Activated T-cell treated with anti-CD3 and anti-CD28 coated beads, Interleukin-2, amount 50 U/mL, for 48 hours (primary cell): ENCODE measurements at places on chromosomes 7 and 10.

DNA sequence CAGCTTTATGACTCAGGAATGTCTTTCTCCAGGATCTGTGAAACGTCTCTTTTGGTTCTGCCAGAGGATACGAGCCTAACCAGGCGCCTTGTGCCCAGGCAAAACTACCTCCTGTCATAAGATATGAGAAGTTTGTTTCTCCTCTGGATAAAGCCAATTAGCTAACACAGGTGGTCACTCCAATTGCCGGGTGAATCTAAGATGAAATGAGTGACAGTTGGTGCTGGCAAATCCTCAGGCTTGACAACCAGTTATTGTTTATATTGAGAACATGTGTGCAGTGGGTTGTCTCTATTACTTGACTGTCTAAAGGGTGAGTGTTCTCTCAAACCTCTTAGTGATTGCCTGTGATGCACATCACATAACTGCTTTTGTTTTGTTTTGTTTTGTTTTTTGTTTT is 449.1 kb downstream of the XPNPEP1 start:
- DNase-seq = no peak

DNA sequence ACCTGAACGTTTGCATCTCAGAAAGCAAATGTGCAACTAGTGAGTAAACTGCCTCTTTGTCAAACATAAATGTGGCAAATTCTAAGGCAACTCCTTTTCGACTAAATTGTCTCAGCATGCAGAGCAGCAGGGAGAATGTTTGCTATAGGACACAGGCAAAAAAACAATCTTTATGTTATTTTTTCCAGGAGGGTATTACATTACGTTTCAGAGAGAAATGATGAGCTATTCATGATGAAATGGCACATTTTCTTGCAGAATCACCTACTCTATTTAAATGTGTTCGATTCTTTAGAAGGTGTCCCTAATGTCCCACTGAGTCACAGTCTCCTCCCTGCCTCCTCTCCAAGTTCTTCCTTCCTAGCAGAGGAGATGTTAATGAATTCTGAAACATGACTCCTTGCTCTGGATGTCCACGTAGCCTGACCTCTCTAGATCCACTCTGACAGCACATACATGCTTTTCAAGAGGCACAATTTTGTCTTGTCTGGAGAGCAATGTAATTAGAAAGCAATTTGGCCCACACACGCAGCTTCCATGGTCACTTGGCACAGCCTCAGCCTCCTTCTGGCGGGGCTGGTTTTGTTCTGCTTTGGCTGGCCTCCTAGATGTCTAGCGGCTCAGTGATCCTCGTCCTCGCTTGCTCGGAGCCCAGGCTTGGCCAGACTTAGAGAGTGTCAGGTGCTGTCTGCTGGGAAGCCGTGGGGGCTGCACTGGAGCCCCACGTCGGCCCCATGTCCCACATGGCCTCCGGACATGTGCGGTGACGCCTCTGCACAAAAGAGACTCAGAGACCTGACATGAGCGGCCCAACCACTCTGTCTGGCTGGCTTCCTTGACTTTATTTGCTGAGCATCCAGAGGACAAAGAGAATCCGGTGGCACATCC is 125.7 kb upstream of the ZNF438 start:
- no peak for DNase-seq

GRCh38 chr10:78944723-78945312 is 123.9 kb upstream of the ZMIZ1 start:
- DNase-seq = no peak

- DNase-seq = no peak
Observed at GRCh38 chr7:142884286-142884640, 1.3 kb downstream of the TRPV6 start.

DNA sequence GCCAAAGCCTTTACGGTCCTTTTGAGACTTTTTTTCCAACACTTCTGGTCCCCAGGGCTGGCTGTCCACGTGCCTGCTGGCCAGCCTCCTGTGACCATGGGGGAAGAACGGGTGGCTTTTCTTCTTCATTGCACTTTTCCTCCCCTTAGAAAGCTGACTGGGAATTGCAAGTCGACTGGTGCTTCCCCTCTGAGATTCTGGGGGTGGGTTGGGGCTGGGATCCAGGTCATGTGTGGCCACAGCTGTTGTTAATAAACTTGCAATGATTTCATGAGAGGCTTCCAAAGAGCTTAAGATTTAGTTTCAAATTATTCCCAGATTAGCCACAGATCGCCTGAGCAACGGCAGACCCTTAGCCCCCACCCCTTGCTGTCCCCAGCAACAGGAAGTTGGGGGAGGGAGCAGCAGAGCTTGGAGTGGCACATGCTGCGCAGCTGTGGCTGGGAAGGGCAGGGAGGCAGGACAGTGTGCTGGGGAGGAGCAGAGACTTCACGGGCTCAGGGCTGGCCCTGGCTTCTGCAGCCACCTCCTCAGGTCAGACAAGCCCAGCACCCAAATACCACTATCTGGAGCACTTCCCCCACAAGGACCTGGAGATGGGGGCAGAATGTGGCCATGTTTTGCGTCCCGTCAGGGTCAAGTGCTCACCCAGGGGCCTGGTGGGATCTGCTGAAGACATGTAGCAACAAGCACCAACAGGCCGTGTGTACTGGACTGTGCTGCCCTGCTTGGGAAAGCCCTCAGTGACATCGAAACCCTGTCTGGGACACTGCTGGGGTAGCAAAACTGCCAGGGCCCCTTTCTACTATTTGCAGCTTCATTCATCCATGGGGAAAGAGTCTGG is 147.1 kb downstream of the RNF216 start:
- no peak for DNase-seq

DNA sequence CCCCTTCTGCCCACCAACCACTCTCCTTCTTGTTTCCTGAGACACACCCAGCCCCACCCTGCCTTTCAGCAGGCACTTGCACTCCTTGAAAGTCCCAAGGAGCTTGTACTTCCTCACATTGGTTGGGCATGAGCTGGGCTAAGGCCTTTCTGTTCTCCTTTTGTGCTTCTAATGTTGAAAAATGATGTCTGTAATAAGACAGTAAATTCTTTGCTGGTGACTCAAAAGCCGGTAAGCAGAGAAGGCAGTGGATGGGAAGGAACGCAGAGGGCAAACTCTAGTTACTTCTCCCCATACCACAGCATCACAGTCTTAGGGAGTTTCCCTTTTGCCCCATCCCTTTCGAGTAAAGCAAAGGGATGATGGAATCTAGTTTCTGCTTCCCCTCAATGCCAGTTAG is 185.6 kb downstream of the PLXNA4 start:
- no peak for DNase-seq
